Gastrocnemius medialis (tissue), 4 donors: ENCODE measurements at places on chromosomes 3 and 15.

GRCh38 chr15:49187549-49188245 is 17.6 kb downstream of the GALK2 start:
- DNase-seq = no peak

- peak; percentile 16 for DNase-seq
Measured at GRCh38 chr3:135213822-135214221, 418.8 kb downstream of the EPHB1 start.

DNA sequence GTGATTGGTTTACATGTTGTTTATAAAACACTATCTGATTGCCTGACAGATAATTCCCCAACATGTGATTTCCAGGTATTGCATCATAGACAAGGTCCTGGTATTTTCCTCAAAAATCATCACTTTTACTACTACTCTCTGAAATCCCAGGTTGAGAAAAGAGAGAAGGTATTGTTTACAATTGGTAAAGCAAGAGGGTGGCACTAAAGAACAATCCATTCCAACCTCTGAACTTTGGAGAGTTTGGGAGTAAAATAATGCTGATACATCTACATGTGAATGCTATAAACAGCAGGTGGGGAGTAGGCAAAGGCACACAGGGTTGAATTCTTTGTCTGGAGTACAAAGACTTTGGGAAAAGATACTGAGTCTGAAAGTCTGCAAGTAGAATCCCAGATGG is 134.2 kb downstream of the WDR72 start:
- no peak for DNase-seq

DNA sequence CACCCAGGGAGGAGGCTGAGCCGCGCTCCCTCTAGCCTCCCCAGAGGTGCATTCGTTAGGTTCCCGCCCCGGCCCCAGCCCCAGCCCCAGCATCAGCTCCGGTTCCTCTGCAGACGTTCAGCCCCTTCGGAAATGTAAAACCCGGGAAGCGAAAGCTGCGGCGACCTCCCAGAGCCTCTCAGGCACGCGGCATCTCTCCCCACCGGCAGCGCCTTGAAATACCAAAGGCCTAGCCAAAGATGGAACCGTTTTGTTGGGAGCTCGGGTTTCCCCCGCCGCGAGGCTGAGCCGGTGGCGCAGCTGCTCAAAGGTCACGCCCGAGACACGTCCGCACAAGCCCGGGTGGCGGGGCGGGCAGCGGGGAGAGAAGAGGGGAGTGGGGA is 77.8 kb upstream of the HES1 start:
- DNase-seq = peak; percentile 68
